LHCN-M2 (cell line): ENCODE measurements at places on chromosomes 4 and X. TPM values are rescaled to one million over a fixed set of nuclear protein-coding genes. Genes with fewer than 3 reads are reported as not detected.

Gene GYPA
- total RNA-seq: not detected in 2 replicates

Gene MAGEB17
- 0.13 TPM in 1 of 2 replicates, not detected in the other for total RNA-seq

- DNase-seq: no peak
Observed at GRCh38 chrX:100316987-100317386, 93.1 kb downstream of the PCDH19 start.

- DNase-seq: peak; percentile 43
Observed at GRCh38 chr4:179624768-179625181, 2182.5 kb upstream of the AGA start.

DNA sequence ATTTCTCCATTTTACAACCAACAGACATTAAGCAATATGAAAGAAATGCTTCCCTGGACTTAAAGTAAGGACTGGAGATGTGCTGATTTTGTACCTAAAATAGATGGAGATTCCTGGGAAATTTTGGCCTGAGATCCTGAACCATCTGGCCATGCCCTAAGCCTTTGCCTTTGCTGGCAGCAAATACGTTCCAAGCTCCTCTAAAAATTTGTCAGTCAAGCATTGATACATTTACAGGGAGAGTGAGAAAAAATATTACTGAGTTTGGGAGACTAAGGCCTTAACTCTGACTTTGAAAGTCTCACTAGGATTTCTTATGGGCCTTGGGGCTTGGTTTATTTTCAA, 63.9 kb downstream of the FHDC1 start:
- DNase-seq: no peak

DNA sequence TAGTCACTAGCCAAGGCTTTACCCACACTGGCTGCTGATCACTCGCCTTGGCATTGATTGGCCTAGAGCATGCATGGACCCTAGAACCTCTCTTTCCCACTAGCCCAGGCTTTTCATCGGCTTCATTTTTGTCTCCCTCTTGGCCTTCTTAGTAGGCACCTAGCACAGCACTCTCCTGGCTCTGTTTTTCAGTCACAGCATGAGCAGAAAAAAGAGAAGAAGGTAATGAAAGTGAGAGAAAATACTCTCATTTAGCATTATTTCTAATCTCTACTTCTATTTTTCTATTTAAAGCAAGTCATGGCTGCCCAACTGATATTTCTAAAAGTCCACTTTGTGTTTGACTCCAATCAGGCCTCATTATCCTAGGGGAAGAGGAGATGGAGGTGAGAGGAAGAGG, 267.2 kb downstream of the FBXO8 start:
- DNase-seq: no peak
